ENCODE measurements at places on chromosomes 11 and 22. TPM values are rescaled to one million over a fixed set of nuclear protein-coding genes. Genes with fewer than 3 reads are reported as not detected.

The CREBZF gene
- 21.7 TPM for total RNA-seq

The KRTAP5-7 gene
- not detected for total RNA-seq

The MCAT gene
- total RNA-seq: 13.4 TPM

The MAJIN gene
- total RNA-seq: not detected

The OR52K2 gene
- total RNA-seq: not detected

The CCDC116 gene
- total RNA-seq: 0.16 TPM

The SYT13 gene
- total RNA-seq: not detected

The GNAZ gene
- total RNA-seq: 0.32 TPM

The PGA3 gene
- total RNA-seq: not detected

The TNRC6B gene
- total RNA-seq: 6.5 TPM

The PAMR1 gene
- total RNA-seq: 206 TPM

The OSBP2 gene
- 1.6 TPM for total RNA-seq

The SCN2B gene
- total RNA-seq: 0.16 TPM

The YIF1A gene
- 199 TPM for total RNA-seq

The RAG1 gene
- 0.54 TPM for total RNA-seq

The APOL6 gene
- 16.4 TPM for total RNA-seq

The HBE1 gene
- total RNA-seq: not detected

The POU2F3 gene
- not detected for total RNA-seq

The NLRX1 gene
- total RNA-seq: 11.8 TPM

The BATF2 gene
- 0.16 TPM for total RNA-seq

The PACSIN3 gene
- 13.2 TPM for total RNA-seq

The KCNK4 gene
- total RNA-seq: not detected

The GGTLC2 gene
- not detected for total RNA-seq

The HTR3B gene
- total RNA-seq: not detected

The OR5F1 gene
- total RNA-seq: not detected

The OOSP2 gene
- not detected for total RNA-seq

The PARVG gene
- not detected for total RNA-seq

The DDTL gene
- not detected for total RNA-seq

The KRTAP5-5 gene
- not detected for total RNA-seq

The SLC7A4 gene
- total RNA-seq: not detected

The SPTBN2 gene
- total RNA-seq: 0.16 TPM

The EMID1 gene
- 0.32 TPM for total RNA-seq

The PATE2 gene
- total RNA-seq: not detected

The RRP7A gene
- 24.6 TPM for total RNA-seq

The DCDC1 gene
- not detected for total RNA-seq

The DSCAML1 gene
- not detected for total RNA-seq

The FXYD2 gene
- total RNA-seq: not detected

The OR52H1 gene
- not detected for total RNA-seq

The LMO1 gene
- total RNA-seq: not detected

The NFAM1 gene
- not detected for total RNA-seq

The IGF2 gene
- total RNA-seq: 28.7 TPM

The PANX2 gene
- total RNA-seq: 0.65 TPM

The SYCE3 gene
- total RNA-seq: not detected

The PKDREJ gene
- not detected for total RNA-seq

The APBB1 gene
- 40.3 TPM for total RNA-seq

The SCGB1C1 gene
- not detected for total RNA-seq

The IFITM10 gene
- total RNA-seq: 0.65 TPM

The NCR3LG1 gene
- 8.7 TPM for total RNA-seq

The P2RY2 gene
- not detected for total RNA-seq

The C11orf87 gene
- total RNA-seq: not detected

The C11orf97 gene
- total RNA-seq: not detected

The TKFC gene
- 18.6 TPM for total RNA-seq

The TMPRSS13 gene
- not detected for total RNA-seq

The OR51E1 gene
- total RNA-seq: not detected

Data from cardiac atrium fibroblast (primary cell).